ENCODE measurements at places on chromosomes 6 and 20.

GRCh38 chr6:37316071-37316470, 37.7 kb upstream of the RNF8 start:
- no peak for DNase-seq

DNA sequence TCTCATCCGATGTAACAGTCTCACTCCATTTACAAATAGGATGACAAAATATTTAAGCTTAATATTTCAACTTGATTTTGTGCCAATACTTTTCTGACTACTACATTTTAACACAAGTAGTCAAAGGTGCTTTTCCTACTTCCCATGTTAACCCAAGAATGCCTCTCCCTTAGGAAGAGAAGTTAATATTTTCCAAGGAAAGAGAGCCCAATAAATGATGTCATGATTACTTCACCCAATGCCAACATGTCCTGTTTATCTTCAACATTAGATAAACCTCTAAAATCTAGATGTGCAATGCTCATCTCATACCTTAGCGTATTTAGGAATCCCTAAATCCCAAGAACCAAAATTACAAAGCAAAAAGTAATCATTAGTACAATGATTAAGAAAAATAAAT, 156.7 kb upstream of the TENT5A start:
- no peak for DNase-seq

DNA sequence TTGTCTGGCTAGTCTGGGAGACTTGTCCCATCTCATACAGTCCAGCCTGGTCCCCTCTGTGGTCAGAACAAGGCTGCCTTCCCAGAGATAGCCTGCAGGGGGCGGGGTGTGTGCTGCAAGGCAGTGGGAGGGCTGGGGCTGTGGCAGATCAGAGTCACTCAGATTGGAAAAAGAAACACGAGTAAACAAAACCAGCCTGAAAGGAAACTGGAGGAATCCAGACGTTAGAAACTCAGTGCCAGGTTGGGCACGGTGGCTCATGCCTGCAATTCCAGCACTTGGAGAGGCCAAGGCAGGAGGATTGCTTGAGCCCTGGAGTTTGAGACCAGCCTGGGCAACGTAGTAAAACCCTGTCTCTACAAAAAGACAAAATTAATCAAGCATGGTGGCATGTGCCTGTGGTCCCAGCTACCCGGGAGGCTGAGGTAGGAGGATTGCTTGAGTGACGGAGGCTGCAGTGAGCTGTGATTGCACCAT, 20.2 kb downstream of the LEMD2 start:
- peak; percentile 43 for DNase-seq

- no peak for DNase-seq
Measured at GRCh38 chr20:51688600-51689244, 79.5 kb downstream of the ATP9A start.

GRCh38 chr20:46182276-46183200, 64.4 kb downstream of the CD40 start:
- no peak for DNase-seq

DNA sequence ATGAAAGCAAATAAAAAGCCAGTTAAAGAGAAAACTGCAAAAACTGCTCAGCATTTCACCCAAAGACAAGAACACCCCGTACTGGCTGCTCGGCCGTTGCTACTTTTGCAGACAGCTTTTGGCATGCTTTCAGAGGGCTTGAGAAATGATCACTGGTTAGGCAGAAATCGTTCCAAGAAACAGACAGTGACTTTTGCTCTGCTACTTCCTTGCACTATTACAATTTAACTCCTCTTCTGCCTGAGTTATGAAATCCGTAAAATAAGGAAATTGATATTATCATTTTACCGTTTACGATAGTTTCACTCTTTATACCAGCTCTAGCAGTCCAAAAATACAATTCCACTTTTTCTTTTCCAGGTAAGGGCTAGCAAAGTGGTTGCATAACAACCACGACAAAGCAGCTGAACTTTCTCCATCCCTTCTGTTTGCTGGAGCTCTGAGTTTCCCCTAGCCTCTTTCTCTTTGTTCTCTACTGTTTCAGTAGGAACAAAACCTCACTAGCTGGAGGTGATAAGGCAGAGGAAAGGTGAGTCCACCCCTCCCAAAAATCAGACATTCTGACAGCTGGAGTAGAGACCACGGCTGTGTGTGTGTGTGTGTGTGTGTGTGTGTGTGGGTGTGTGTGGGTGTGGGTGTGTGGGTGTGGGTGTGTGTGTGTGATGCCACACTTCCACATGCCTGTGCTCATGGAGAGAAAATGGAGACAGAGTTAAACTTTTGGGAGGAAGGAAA, 191.8 kb upstream of the RREB1 start:
- no peak for DNase-seq

- DNase-seq: no peak
Measured at GRCh38 chr6:90144396-90144795, 152.2 kb downstream of the BACH2 start.

DNA sequence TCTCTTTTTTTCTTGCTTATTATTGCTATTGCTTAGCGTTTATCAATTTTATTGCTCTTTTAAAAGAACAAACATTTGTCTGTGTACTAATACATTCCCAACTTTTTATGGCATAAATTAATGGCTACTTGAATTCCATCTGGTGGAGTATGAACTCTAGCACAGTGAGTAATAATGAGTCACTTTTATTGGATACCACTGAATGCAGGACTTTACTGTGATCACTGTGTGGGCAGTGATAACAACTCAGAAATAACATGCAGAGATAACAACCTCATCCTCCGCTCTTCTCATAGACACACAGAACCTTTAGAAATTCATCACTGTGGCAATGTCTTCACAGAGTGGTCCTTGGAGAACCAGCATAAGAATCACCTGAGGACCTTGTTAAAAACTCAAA, 174.9 kb upstream of the PRND start:
- no peak for DNase-seq

- no peak for DNase-seq
Measured at GRCh38 chr6:80319196-80319595, 212.7 kb downstream of the BCKDHB start.

DNA sequence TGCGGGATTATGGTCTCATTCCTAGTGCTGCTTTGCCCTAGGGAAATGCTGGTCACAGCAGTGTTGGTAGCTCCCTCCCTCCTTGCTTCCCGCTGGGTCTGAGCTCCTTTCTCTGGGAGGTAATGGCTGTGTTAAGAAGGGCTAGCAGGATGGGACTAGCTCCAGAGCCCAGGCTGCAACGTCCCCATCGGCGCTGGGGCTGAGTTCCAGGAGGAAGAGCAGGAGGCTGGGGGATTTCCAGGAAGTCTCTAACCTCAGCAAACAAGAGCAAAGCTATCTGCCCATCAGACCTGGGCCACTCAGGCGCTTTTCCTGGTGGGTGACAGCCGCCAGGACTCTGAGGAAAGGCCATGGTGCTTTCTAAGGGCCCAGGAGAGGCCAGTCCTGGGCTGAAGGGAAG, 174.2 kb downstream of the DLL1 start:
- no peak for DNase-seq

GRCh38 chr6:84728602-84729001, 35.8 kb downstream of the TBX18 start:
- no peak for DNase-seq

GRCh38 chr6:106882138-106882537, 92.4 kb downstream of the CD24 start:
- DNase-seq: no peak

DNA sequence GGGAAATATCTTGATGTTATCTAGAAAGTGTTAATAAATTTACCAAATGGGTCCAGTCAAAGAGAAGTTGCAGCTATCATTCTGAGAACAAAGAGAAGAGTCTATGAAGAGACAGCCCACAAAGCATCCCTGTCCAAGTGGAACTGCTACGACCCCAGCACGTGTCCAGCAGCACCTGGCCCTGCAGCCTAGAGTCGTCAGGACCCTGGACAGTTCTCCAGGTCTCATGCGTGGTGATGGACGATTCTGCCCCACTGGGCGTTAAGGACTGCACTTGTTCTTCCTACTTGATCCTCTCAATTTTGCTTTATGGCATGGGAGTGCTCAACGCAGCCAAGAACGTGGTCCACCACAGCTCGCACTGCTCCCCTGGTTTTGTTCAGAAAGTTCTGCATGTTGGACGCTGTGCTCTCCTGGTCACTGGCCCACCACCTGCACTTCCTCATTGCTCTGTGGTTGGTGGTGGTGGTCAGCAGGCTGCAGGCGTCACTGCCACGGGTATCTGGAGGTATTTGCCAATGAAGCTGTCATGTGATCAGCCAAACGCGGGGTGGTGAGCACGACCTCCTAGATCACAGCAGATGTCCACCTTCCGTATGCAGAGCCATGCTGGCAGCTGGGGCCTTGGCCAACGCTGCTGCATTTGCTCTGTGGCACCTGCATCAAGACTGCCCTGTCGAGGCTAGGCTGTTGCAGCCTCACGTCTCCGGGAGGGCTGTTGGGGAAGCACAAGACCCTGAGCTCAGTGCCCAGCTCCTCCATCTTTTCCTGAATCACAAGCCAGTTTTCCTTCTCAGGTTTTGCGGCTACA, 356.4 kb downstream of the CDH4 start:
- no peak for DNase-seq

DNA sequence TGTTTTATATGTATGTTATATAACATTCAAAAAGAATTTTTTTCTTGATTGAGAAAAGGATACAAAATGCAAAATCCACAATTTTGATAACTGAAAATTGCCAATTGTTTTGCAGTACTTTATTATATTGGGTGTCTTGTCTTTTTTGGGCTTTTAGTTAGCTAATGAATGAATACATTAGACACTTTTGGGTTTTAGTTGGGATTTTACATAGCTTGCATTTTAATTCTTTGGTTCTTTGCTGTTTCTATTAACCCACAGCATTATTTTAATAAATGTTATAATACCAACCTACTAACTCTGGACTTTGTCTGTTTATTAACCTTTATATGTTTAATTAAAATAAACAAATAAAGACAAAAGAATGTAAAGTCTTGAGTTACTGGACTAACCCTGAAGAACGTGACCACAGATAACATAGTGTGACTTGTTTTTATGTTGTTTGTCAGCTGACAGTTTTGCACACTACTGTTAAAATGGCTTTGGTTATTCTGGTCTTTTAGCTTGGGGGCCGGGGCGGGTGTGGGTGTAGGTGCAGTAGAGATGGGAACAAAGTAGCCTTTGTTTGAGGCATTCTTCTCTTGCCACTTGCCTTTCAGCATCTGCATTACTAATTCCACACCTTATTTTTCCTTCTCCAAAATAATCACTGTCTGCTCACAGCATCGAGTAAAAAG, 159.1 kb downstream of the QKI start:
- no peak for DNase-seq

GRCh38 chr20:40506537-40506939, 182.5 kb downstream of the MAFB start:
- no peak for DNase-seq

GRCh38 chr6:139436957-139437348, 62.5 kb upstream of the CITED2 start:
- DNase-seq: no peak

GRCh38 chr6:76984572-76984971, 478.7 kb downstream of the HTR1B start:
- no peak for DNase-seq

DNA sequence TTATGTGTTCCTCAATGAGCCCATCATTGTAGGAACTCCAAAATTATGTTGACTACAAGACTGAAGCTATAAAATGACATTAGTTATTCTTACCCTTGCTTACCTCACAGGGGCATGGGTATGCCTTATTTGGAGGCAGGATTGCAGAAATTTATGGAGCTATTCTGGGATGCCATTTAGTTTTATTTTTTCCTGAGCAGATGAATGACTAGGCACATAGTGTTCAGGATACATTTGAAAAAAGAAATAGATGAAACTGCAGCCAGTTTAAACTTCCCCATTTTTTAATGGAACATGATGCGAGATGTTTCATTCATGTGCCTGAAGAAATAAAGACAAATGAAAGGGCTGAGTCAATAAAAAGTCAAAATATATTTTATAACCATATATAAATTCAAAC, 399.2 kb upstream of the JAG1 start:
- no peak for DNase-seq

- no peak for DNase-seq
Measured at GRCh38 chr20:642398-643174, 10.4 kb downstream of the SRXN1 start.

DNA sequence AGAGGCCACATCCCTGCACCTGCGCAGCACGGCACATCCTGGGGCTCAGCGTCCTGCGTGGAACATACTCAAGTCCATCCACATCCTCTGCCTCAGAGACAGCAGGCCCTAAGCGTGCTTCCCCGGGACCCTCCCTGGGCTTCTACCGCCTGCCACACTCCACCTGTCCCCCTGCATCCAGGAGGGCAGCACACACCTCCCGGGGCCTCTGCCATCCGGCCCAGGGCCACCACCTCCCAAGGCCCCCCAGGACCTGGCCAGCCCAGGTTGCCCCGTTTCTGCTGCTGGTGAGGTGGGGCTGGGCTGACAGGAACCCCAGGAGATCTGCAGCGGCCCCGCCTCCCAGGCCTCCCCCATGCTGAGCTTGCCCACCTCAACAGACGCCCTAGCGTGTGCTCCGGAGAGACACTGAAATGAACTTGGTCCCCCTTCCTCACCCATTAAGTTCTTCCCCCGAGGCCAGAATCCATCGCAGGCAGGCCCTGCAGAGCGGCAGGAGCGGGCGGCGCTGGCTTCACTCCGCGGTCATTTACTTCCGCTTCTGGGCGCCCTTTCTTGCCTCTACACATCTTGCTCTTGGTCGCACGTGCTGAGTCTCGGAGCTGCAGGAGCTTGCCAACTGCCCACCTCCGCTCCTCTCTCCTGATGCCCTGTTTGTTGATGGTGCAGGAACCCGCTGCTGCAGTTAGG, 235.3 kb downstream of the TAF4 start:
- no peak for DNase-seq

- DNase-seq: no peak
Measured at GRCh38 chr20:17568045-17568788, 1.7 kb upstream of the DSTN start.

GRCh38 chr6:105163183-105163582, 16.6 kb downstream of the POPDC3 start:
- DNase-seq: no peak

DNA sequence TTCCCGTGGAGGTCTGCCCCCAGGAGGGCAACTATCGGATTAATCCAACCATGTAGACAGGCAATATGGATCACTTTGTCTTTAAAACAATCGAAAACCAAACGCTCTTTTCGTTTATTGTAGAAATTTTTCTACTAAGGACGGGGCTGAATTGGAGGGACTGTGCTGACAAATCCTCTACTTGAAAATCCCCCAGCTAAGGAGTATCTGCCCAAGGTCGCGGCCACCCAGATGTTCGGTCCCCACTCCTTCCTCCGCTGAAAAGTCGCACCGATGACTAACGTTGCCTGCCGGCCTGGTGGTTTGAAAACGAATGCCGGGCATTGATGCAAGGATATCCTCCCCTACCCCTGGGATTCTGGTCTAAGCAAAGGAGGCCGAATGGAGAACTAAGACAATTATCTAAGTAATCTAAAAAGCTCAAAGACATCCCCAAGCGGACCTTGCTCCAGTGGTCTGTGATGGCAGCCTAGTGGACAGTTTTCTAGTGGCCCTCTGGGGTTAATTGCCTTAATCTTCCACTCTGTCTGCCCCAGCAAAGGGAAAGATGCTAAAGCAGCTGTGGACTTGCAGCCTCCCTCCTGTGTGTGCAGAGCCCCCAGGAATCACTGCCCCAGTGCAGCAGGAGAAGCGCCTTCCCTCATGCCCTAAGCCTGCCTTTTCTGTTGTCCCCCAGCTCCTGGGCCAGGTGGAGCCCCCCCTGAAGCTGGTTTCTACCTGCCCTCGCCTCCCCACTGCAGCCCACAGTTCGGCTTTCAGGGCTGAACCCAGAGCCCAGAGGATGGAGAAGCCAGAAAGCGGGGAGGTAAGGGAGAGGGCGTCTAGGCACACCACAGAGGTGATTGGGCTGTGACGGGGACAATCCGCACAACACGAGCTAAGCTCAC, 3.6 kb upstream of the FOXC1 start:
- no peak for DNase-seq
